NCI-H345 (cell line): ENCODE measurements at places on chromosomes 12 and 14.

GRCh38 chr14:104116288-104116755 lies 22.1 kb upstream of the KIF26A start:
- DNase-seq = no peak

DNA sequence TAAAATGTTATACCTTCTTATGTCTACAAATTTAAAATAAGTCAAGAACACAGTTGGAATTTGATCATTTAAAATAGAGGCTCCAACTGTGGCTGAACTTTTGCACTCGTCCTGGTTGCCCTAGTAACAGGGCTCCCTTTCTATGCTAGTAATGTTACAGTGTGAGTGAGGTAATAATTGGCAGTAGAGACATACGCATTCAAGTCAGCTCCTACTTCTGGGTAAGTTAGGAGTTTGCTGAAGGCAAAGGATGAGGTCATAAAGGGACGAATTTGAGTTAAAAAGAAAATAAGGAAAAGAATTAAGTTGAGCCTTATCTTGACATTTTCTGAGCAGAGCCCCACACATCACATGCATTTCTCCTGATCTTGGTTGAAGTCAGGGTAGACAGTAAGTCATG lies 129.1 kb downstream of the TMEM117 start:
- no peak for DNase-seq

GRCh38 chr12:78820946-78821345 lies 43.6 kb upstream of the SYT1 start:
- no peak for DNase-seq

- DNase-seq = no peak
Observed at GRCh38 chr14:100325958-100326357, 2.8 kb downstream of the SLC25A47 start.
